ENCODE measurements at places on chromosomes 5 and 9.

- no peak for DNase-seq
These were observed 103.8 kb downstream of the DMXL1 start for GRCh38 chr5:119174578-119175163.

DNA sequence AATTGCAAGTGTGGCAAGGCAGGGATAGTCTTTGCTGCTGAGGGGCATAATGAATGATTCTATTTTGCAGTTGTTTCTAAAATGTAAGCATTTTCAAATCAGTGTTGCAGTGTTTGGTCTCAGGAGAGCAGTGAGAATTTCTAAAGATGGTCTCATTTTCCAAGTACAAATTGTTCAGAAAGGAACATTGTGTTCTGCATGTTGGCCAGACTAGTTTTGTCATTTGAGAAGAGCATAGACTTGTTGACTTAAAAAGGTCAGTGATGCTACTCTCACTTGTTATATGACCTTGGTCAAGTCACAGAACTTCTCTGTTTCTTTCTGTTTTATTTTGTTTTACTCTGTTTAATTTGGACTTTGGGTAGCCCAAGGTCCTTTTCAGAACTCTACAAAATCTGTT, 344.6 kb downstream of the OSTF1 start:
- DNase-seq, result no peak

DNA sequence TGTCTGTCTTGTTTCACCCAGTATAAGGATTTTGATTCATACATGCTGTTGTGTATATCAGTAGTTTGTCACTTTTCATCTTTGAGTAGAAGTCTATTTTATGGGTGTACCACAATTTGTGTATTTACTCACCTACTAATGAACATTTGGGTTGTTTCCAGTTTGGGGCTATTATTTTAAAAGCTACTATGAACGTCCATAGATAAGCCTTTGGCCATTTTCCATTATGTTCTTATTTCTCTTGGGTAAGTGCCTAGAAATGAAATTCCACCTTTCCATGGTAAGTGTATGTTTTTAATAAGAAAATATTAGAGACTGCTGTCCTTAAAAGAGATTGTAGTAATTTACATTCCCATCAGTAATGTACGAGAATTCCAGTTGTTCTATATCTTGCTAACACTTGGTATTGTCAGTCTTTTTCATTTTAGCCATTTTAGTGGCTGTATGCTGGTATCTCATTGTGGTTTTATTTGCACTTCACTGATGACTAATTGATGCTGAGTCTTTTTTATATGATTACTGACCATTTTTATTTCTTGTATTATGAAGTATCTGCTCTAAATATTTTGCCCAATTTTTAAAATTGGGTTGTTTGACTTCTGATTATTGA, 17.9 kb upstream of the PDE8B start:
- no peak for DNase-seq

DNA sequence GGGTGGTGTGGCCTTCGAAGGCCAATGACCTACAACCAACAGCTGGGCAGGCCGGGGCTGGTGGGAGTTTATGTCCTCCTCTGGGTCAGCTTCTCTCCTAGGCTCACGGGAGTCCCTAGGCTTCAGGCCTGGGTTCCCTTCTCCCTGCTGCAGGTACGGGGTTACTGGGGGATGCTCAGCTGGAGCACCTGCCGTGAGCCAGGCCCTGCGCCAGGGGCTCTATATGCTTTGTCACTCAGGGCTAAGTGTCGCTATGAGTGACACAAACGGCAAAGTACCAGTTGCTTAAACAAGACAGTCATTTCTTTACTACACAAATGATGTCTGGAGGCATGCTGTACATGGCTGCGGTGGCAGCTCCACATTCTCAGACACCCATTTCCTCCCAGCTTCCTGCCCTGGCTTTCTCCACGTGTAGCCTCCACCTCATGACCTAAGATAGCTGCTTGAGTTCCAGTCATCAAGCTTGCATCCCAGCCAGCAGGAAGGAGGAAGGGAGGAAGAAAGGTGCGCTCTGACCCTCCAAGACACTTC, 22.5 kb upstream of the NINJ1 start:
- no peak for DNase-seq

GRCh38 chr5:168073991-168074800, 217.2 kb upstream of the WWC1 start:
- no peak for DNase-seq

DNA sequence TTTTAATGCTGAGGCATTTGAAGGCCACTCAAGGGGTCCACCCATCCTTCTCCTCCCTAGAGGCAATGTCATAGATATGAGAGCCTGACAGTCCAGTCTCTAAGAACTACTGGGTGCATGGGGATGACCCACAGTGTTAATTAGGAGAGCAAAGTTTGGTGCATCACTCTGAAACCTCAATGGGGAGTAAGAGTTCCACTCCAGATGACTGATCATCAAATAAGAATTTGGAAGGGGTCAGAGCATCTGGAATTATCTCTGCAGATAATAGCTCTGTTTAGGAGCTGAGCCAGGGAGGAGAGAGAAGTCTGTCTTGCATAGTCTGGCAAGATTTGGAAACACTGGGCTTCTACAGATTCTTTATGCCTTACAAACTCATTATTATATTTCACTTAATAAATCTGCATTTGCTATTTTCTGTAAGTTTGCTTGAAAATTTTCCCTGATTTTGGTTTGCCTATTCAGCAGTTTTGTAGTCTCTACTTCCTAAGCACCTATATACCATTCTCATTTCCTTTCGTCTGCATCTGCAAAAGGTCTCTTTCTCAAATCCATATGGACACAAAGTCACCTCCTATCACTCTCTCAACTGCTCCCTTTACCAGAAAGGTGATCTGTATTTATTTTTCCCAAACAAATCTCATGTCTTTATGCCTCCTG, 27.7 kb downstream of the FGF10 start:
- DNase-seq, result no peak

DNA sequence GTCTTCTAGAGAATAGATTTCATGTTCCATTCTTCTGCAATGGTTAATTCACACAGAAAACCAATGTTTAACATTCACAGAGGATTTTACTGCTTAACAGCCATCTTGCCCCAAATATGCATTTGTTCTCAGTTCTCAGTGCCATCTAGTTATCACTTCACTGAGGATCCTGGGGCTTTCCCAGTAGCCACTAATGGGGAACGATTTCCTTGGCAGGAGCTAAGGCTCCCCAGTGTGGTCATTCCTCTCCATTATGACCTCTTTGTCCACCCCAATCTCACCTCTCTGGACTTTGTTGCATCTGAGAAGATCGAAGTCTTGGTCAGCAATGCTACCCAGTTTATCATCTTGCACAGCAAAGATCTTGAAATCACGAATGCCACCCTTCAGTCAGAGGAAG, 3.4 kb downstream of the ERAP2 start:
- no peak for DNase-seq

DNA sequence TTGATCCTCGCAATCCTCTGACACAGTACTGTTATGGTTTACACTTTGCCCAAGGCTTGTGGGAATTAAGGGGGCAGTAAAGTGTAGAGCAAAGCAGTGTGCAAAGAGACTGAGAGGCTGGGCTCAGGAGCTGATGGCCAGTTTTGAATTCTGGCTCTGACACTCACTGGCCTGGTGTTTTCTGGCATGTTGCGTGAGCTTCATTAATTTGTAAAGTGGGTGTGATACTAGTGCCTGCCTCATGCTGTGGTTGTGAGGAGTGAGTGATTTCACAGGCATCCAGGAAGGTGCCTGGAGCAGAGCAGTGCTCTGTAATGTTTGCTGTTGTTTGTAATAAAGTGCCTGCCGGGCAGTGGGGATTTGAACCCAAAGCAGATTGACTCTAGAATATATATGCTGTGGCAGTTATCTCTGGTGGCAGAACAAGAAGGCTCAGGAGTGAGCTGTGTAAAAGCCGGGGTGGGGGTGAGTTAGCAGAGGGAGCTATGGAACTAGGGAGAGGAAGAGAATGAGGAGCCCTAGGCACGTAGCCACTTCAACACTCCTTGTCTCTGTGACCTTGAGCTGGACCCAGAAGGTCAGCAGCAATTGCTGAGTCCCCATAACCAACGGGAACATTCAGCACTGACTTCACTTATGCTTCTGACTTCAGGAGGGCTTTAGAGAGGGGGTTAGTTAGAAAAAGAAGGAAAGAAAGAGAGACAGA, 108.5 kb downstream of the DOCK2 start:
- no peak for DNase-seq

DNA sequence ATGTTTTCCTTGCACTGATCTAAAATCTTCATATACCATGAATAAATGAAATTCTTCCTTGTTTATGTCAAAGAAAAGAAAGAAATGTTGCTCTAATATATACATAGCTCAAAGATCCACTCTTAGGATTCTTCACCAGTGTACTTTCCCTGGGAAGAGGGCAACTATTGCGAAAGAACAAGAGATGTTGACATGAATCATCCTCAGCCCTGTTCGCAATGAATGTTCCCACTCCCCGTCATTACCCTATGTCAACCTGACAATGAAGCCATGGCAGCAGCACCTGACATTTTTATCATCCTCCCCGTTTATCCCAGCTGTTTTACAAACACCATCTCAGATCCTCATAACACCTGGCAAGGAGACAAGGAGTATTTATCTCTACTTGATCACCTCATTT, 409.1 kb upstream of the GRIA1 start:
- DNase-seq, result no peak

DNA sequence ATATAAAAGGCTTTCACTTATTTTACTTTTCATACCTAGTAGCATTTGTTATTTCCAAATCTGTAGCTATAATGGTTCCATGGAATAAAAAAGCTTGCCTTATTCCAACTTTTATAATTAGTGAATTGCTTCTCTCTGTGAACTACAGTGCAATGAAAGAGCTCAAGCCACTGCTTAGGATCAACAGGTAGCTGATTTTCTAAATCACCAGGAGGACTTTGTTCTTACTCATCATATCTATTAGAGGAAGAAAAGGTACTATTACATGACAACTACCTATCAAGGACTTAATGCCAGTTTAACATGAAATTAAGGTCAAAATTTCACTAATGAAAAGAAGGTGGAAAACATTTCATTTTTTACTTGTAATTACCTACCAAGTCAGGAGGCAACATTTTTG, 414.6 kb downstream of the BNC2 start:
- no peak for DNase-seq

DNA sequence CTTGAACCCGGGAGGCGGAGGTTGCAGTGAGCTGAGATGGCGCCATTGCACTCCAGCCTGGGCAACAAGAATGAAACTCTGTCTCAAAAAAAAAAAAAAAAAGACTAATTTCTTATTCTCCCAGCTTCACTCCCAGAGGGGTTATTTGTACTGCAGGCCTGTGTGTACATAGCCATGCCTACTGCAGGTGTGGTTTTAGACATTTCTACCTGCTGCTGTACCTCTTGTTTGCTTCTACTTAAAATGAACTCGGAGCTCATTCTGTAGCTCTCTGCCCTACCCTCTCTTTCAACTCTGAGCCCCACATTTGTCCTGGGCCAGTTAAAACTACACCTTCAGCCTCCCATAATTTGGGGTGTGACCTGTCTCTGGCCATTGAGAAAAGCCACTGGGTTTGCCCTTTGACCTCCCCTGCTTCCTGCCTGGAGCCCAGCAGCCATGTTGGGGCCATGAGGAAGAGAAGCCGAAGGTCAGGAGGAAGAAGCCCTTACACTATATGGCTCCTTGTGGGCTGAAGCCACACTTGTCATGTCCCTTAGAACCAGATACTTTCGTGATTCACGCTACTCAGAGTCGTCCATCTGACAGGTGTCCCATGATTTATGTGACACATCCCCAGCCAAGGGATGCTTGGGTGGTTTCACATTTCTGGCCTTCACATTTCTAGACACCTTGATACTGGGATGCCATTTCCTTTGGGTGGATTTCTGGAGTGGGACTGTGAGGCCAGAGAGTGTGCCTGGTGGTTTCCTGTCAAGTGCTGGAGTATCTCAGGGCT, 9.4 kb upstream of the CARD19 start:
- no peak for DNase-seq

DNA sequence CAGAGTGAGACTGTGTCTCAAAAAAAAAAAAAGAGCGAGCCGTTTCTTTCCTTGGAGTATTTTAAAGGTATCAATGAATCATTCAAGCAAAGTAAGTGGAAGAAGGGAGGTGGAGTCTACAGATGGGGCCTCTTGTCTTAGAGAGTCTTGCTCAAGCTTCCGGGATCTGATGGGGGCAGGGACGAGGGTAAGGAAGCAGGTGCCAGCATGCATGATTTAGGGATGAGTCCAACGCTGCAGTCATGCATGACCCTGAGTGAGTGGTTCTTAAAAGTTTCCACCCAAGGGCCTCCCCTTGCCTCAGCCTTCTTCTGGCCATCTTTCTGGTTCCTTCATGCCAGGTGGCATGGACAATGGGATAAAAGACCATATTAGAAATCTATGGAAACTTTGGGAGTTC, 79.6 kb downstream of the MYO10 start:
- DNase-seq, result no peak

GRCh38 chr5:22754155-22754554, 99.0 kb downstream of the CDH12 start:
- no peak for DNase-seq

GRCh38 chr5:180801596-180802324, 846 bp downstream of the MGAT1 start:
- no peak for DNase-seq

DNA sequence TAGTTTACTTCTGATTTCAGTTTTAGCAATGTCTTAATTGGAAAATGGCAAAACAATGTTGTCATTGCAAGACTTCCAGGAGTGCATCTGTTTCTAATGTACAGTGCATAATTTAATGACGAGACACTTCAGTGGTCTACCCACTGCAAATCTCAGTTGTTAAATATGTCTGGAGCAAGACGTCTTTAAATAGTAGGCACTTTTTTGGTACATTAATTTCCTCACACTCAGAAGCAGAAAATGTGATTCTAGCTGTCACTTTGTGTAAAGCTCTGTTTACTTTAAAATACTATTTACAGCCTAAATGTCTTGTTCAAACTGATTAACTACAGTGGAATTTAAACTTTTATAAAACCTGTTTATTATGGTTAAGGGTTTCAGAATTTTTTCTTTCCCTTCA, 815.5 kb downstream of the TLE1 start:
- no peak for DNase-seq

DNA sequence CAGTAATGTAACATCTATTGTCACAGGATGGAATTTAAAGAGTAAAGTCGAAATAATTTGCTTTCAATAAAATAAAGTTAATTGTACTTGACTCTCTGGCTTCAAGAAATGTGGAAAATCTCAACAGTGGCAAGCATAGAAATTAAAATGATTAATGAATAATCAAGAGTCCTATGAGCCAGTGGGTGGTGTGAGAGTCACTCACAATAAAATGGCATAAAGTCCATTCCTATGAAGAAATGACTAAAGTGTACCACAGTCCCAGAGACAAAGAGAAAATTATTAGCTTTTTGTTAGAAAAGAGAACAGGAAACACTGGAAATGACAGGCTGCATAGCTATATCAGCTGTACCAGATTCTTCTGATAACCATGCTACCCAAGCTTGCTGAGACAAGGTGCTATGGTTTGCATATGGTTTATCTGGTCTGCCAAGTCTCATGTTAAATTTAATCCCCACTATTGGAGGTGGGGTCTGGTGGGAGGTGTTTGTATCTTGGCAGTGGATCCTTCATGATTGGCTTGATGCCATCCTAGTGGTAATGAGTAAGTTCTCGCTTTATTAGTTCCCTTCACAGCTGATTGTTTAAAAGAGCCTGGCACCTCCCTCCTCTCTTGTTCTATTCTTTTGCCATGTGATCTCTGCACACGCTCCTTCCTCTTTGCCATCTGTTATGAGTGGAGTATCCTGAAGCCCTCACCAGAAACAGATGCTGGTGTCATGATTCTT, 647.7 kb upstream of the ITGA1 start:
- DNase-seq, result no peak

GRCh38 chr9:127491516-127491915, 40.2 kb downstream of the LRSAM1 start:
- no peak for DNase-seq
